Activated naive CD8-positive, alpha-beta T cell treated with anti-CD3 and anti-CD28 coated beads, Interleukin-2, amount 10 ng/mL, durations not matched to agents 7 days and 5 days (primary cell): ENCODE measurements at places on chromosomes 3 and 15. TPM values are rescaled to one million over a fixed set of nuclear protein-coding genes. Genes with fewer than 3 reads are reported as not detected.

Gene TMEM212
- total RNA-seq = not detected

- no peak for DNase-seq
Observed at GRCh38 chr3:127354761-127355160, 66.9 kb upstream of the PRR20G start.

GRCh38 chr15:74592222-74592621, 23.4 kb upstream of the CLK3 start:
- no peak for DNase-seq

DNA sequence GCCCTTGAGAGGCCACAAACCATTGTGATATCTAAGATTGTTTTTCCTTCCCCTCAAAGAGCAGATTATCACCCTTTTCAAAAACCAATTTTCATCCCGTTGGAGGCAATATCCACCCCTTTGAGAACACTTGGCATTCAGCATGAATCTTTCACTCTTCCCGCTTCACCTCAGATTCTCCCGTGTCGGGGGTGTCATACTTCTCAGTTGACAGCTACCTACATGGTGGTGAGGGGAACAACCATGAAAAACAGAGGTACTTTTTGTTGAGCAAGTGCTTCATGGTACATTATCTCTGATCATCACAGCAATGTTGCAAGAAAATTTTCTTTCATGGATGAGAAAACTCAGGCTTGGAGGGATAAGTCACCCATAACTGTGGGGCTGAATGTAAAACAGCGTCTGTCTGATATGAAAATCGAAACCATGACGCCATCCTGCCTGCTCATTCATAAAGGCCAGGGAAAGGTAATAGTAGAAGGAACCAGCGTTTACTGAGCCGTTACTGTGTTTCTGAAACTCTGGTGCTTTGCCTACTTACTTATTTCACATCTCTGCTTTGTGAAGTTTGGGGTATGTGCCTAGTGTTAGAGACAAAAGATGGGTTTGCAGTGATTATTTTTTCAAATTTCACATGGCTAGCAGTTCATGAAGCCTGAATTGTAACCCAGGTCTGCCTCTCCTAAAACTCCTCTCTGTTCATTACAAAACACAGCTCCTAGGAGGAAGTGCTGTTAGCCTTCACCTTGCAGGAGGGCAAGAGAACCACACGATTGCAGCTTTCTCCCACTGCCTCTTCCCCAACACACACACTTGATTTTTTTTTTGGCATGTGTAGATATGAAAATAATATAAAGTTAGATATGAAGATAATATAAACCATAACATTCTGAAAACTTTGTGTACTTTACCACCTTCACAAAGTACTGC, 35.4 kb downstream of the SV2B start:
- no peak for DNase-seq

Gene CPLX3
- total RNA-seq = 0.17 TPM

DNA sequence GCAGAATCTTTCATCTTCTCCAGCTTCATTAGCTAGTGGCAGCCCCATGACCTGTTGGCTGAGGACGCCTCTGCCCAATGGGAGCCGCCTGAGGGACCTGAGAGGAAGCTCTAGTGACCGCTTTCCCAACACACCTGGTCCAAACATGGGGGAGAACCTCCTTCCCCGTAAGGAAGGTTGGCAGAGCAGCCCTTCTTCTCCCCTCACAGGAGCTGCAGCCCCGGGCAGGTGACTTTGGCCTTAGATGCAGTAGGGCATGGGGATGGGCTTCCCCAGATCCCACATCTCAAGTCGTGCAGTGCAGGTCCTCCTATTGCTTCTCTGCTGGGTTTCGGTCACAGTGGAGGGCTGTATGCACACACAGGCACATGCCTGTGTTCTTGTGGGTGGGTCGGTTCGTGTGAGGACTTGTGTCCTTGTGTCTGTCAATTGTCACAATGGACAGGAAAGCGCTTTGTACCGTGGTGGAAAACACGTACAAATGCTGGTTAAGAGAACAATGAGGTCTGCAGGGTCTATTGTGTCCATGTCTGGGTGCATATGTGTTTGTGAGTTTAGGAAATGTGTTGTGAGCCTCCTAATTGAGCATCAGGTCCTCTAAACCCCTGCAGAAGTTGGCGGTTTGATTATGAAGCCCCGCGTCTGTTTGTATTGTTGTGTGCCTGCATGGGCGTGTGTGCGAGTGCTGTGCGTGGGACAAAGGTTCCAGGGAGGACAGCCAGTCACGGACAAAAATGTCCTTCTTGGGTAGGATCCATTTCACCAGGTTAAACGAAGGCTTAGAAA, 1.4 kb downstream of the ISLR2 start:
- peak; percentile 38 for DNase-seq

DNA sequence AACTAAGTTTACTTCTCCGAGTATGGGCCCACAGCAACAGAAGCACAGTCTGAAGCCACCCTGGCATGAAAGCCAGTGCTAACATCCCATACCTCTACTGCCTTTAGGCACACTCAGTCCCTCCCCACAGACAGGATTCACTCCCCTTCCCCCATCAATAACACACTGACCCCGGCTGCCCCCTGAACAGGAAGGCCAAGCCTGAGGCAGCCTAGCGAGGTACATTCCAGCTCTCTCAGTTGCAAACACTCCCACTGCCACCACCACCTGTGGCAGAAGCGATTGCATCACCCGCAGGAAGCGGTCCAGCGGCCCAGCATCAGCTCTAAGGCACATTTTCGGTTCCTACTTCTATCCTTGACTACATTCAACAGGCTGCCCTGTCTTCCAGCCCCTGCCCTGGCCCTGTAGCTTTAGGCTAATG, 7.0 kb upstream of the BMF start:
- DNase-seq = peak; percentile 74

GRCh38 chr3:40753951-40754350, 229.2 kb downstream of the ZNF621 start:
- no peak for DNase-seq

- DNase-seq = no peak
Observed at GRCh38 chr3:128851601-128852000, 27.8 kb upstream of the ACAD9 start.

- no peak for DNase-seq
Observed at GRCh38 chr15:35306361-35306981, 221.4 kb upstream of the NANOGP8 start.

Gene ANKRD34C
- not detected for total RNA-seq

DNA sequence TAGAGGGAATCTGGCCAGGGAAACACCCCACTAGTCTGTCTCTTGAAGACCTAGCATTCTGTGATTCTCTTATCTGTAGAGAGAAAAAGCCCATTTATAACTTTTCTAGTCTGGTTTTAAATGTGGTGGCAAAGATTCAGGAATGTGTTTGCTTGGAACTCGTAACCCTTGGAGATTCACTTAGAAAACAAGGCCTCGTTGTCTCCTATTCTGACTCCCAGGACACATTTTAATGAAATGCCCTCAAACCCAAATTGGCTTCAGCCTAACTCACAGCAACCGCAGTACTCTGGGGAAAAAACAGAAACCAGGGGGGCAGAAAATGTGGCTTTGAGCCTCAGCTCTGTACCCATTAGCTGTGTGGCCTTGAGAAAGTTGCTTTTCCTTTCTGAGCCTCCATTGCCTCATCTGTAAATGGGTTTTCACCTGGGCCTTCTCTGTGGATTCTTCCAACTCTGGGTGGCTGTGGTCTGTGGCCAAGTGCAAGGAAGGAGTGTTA, 36.5 kb downstream of the RPLP1 start:
- DNase-seq = no peak

Gene SAMD7
- not detected for total RNA-seq
